ENCODE measurements at places on chromosomes 5 and 9.
A peak's percentile ranks its signal among the peaks of the same experiment; 100 is the strongest.

- no peak for DNase-seq
Observed at GRCh38 chr5:16713386-16713928, 96.7 kb upstream of the RETREG1 start.

DNA sequence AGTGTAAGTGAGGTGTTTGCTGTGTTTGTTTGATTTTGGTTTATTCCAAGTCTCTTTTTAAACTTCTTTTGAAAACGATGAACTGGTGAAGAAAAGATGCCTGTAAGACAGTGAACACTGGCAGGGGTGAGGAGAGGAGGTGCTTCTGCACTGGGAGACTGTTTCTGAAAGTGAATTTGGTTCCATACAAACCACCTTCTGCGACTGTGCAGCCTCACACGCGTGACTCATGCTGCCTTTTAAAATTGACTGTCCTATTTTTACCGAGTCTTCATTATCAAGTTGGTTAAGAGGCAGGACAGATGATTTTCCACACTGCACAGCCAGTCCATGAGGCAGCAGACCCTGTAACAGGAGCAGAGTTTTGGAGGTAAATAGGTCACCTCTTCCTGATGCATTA, 340.6 kb downstream of the MTRR start:
- no peak for DNase-seq

DNA sequence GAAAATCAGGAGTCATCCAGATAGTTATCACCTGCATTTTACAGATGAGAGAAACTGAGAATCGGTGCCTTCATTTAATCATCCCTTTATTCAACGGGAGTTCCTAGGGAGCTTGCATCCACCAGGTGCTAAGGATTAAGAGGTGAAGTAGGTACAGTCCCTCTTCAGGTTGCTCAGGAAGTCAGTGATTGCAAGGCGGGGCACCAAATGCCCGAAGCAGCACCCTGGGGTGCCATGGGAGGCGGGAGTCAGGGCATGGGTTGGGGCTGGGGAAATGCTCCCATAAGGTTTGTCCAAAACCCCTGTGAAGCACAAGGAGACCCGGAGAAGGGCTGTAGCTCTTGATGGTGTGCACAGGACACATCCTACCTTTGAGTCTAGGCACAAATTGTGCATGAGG, 98.8 kb upstream of the KLF4 start:
- DNase-seq, result no peak

- no peak for DNase-seq
Observed at GRCh38 chr9:81981883-81982282, 6.7 kb upstream of the SPATA31D1 start.

GRCh38 chr9:115104908-115105307, 13.0 kb downstream of the TNC start:
- no peak for DNase-seq

- no peak for DNase-seq
Observed at GRCh38 chr5:40204144-40204543, 475.6 kb upstream of the PTGER4 start.

GRCh38 chr9:126781186-126782052, 23.4 kb upstream of the ZBTB43 start:
- peak; percentile 91 for DNase-seq

- no peak for DNase-seq
Observed at GRCh38 chr5:39730006-39730405, 305.2 kb upstream of the DAB2 start.

DNA sequence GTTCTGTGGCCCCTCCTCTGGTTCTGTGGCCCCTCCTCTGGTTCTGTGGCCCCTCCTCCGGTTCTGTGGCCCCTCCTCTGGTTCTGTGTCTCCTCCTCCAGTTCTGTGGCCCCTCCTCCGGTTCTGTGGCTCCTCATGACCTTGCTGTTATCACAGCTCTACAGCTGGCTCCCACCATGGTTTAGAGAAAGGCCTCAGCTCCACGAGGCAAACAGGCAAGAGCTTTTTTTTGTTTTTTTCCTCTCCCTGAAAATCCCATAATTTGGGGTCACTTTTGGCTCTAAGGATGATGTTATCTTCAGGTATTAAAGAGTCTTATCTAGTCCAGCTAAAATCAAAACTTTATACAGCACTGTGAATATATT, 31.8 kb downstream of the C5orf15 start:
- DNase-seq, result no peak

Measured in mesenteric fat pad (tissue), 1 donor.